ENCODE measurements at places on chromosomes 13 and 19. TPM values are rescaled to one million over a fixed set of nuclear protein-coding genes. Genes with fewer than 3 reads are reported as not detected.
A peak's percentile ranks its signal among the peaks of the same experiment; 100 is the strongest.

The LMTK3 gene
- 5.6 TPM for total RNA-seq

The PDE4C gene
- total RNA-seq: not detected

- DNase-seq: no peak
Measured at GRCh38 chr13:30976025-30976424, 43.6 kb downstream of the TEX26 start.

The MEF2B gene
- total RNA-seq: 0.67 TPM

- no peak for DNase-seq
Measured at GRCh38 chr19:53908106-53908934, 758 bp upstream of the CACNG7 start.

The IZUMO2 gene
- total RNA-seq: not detected

DNA sequence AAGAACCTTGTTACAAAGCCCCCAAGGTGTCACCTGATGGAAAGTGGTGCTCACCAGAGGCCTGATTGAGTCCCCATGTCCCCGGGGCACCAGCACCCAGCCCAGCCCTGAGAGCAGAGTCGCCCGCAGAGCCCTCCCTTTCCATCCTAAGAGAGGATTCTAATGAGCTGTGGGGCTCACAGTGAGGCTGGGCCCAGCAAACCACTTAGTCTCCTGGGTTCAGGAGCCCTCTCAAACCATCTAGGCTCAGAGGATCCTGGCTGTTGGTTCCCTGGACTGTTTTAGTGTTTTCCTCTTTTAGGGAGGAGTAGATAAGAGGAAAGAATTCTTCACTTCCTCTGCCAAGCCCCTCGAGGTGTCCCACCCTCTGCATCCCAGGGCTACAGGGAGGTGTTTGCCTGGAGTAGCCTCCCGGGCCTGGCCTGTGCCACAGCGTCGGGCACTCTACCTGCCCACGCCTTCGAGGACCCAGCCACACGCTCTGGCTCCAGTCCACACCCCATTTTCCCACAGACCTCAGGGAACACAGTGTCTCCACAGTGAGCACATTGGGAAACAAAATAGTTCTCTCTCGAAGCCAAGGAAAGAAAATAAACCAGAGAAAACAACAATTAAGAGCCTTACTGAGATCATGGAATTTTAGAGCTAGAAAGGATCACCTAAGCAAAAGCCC is 34.4 kb downstream of the DHRS12 start:
- DNase-seq: peak; percentile 89

- DNase-seq: peak; percentile 30
Measured at GRCh38 chr19:6276447-6276846, 3.3 kb downstream of the MLLT1 start.

The MEIOSIN gene
- total RNA-seq: not detected

GRCh38 chr19:33456076-33456844 is 65.3 kb downstream of the PEPD start:
- no peak for DNase-seq

The CCL25 gene
- total RNA-seq: not detected

DNA sequence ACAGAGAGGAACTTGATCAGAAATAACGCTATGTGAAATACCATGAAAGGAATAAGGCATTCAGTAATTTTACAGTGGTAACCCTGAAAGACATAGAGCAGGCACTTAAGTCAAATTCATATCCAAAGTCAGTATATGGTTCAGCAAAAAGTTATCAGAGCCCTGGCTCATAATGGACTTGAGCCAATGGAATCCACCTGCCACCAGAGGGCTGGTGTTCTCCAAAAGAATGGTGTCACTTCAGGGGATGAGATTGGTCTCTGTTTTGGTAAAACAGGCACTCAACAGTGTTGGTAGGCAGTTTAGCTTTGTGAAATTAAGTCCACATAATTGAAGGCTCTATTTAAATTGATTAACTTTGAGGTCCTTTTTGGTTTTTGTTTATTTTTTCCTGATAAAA is 93.9 kb downstream of the LIG4 start:
- peak; percentile 3 for DNase-seq

The CERS4 gene
- 130 TPM for total RNA-seq

DNA sequence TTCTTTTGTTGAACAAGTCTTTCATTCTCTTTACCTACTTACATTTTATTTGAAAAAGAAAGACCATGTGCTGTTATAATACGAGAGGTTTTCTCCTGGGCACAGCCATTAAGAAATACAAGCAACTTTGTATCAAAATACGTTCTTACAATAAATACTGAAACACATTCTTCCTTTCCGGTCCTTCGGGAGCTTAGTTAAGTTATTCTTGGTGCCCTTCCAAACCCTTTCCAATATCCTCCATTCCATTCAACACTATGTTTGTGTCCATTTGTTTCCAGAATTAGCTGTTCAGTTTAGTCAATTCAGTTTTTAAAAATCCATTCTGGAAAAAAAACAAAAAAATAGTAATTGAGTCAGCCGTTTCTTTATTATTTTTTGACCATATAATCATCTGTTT is 746.8 kb upstream of the SLC10A2 start:
- DNase-seq: no peak

- no peak for DNase-seq
Measured at GRCh38 chr13:113948034-113948742, 25.7 kb downstream of the C13orf46 start.

GRCh38 chr13:39684531-39685137 is 29.2 kb downstream of the COG6 start:
- DNase-seq: no peak

The RNF113B gene
- total RNA-seq: not detected

DNA sequence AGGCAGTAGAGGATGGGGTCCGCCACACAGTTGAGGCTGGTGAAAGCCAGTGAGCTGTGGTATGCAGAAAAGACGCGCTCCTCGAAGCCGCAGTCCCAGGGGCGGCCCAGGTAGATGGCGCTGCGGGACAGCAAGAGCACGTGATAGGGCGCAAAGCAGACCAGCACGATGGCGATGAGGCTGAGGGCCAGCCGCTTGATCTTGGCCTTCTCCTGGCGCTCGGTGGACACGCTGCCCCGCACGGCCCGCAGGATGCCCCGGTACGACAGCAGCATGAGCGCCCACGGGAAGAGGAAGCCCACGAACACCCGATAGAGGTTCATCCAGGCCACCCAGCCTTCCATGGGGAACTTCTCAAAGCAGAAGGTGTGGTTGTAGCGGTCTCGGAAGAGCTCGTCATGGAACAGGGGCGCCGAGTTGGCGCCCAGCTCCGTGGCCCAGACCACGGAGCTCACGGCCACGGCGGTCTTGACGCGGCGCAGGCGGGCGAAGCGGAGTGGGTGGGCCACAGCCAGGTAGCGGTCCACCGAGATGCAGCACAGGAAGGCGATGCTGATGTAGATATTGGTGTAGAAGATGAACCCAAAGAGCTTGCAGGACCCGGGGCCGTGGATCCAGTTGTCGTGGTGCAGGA is 6.5 kb upstream of the OPA3 start:
- peak; percentile 59 for DNase-seq

DNA sequence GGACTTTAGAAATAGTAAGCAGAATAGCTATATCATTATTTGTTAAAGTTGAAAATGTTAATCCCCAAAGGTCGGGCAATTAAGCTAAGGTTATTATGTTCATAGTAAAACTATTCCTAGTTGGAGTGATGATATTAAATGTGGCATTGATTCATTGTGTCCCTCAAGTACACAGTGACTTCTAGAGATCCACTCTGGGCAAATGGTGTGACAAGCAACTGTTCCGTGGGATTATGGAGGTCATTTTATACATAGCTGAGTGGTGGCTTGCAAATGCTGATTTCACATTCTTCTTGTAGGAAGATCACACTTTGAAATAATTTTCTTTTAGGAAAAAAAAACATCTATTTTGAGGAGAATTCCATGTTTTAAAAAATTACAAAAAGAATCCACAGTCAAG is 317.8 kb downstream of the ATP8A2 start:
- no peak for DNase-seq

GRCh38 chr19:46217476-46217875 is 12.1 kb upstream of the IGFL1 start:
- DNase-seq: no peak

The RUVBL2 gene
- total RNA-seq: 131 TPM

DNA sequence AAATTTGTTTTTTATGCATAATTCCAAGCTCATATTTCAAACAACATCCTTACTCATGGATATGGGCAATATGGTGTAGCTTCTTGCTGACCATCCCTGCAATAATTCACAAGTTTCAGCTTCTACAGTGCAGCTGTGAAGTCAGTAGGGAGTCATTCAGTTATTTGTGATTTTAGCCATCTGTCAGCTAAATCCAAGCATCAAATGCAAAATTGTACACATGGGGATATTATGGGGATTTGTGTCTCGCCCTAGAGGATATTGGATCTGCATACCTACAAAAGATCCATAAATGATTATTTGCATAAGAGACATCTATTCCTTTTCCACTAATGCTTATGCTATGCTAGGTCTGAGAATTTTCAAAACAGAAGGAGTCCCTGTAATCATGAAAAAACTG is 217.9 kb upstream of the SLITRK5 start:
- DNase-seq: no peak

GRCh38 chr13:56886398-56886797 is 254.3 kb upstream of the PRR20A start:
- no peak for DNase-seq

The POGLUT2 gene
- 4.0 TPM for total RNA-seq

DNA sequence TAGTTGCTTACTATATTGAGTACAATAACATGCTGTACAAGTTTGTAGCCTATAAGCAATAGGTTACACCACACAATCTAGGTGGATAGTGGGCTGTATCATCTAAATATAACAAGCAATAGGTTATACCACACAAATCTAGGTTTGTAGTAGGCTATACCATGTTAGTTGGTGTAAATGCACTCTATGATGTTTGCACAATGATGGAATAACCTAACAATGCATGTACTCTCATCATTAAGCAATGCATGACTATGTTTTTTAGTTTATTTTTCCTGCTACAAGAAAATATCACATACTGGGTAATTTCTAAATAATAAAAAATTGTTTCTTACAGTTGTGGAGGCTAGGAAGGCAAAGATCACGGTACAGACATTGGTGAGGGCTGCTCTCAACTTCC is 262.5 kb downstream of the SLITRK6 start:
- no peak for DNase-seq

The ZNF723 gene
- not detected for total RNA-seq

GRCh38 chr13:51772781-51773180 is 31.2 kb downstream of the DHRS12 start:
- no peak for DNase-seq

- no peak for DNase-seq
Measured at GRCh38 chr13:63999614-64000305, 2584.1 kb upstream of the PCDH20 start.

The HSPB6 gene
- 22.3 TPM for total RNA-seq

DNA sequence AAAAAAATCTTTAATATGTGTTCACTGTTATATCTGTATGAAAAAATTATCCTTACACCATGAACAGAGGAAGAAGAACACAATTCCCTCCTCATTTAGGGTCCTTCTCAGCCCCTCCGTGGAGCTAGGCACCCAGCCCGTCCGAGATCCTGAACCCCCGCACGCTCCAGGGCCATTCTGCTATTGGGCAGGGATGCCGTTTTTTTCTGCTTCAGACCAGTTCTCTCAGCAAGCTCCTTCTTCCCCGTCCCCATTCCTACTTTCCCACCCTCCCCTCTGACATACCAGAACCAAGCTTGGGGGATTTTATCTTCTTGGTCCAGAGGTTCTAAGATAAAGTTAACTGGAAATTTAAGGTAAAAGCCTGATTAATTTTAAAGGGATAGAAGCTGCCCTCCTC is 36.2 kb downstream of the ATP12A start:
- DNase-seq: no peak

DNA sequence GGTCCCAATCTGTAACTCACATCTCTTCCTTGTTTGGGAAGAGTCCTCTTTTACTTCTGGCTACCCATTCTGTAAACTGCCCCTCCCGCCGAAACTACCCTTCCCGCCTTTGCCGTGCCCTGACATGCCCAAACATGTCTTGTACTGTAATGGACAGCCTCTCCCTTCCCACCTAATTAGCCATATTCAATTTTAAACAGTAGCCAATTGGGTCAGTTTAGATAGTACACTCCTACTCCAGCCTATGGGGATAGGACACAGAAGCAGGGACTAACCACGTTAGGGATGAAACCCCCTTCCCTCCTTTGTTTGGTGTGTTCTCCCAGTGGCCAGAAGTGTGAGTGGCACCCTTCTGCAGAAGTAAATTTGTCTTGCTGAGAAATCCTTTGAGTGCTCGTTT is 34.2 kb downstream of the SACS start:
- no peak for DNase-seq

DNA sequence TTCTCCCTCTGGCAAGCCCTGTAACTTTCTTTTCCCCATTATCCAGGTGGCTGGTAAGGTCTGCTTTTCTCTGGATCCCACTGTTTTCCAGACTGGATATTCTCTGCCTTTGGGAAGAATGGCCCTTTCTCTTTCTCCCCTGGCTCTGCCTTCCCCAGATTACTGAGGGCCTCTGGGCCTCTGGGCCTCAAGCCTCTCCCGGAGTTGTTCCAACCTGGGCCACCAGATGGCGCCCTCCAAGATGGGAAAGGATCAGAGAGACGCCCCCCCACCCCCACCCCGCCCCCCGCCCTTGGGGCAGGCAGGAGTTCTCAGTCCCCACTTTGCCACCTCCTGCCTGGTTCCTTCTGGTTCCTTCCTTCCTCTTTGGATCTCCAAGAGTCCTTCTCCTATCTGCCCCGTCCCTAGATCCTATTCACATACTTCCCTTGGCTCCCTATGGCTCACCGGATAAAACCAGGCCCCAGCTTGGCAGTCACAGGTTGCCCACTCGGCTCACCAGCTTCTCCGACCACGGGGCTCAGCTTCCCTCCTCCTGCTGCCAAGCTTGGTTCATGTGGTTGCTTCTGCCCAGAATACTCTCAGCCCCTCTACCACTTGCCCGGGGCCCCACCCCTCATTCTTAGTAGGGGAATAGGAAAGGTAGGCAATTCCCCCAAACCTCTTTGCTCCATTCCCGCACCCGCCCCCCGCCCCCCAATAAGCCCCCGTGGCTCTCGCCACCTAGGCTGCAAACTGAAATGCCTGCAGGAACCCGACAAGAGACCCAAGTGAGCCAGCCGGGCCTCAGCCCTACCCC is 13.1 kb downstream of the EPS8L1 start:
- DNase-seq: peak; percentile 79

GRCh38 chr13:83733293-83733692 is 149.0 kb downstream of the SLITRK1 start:
- DNase-seq: no peak

GRCh38 chr19:2266183-2266993 is 10.2 kb upstream of the JSRP1 start:
- peak; percentile 76 for DNase-seq

DNA sequence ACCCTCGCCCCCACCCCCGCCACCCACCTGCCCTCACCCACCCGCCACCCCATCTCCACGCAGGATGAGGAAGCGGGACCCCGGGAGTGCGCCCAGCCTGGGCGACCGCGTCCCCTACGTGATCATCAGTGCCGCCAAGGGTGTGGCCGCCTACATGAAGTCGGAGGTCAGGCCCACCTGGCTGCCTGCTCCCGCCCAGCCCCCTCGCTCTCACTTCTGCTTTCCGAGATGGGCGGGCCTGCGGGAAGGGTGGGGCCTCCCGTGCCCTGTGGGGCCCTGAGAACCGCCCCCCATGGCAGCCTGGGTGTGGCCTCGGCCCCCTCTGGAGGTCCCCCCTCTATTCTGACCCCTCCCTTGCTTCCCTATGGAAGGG is 3.1 kb upstream of the SPIB start:
- no peak for DNase-seq

The SPRED3 gene
- 1.1 TPM for total RNA-seq

Data from thyroid gland (tissue), 4 donors.